ENCODE measurements at places on chromosomes 2 and 18.

GRCh38 chr2:69779258-69780001 is 37.5 kb downstream of the ANXA4 start:
- DNase-seq, result no peak

DNA sequence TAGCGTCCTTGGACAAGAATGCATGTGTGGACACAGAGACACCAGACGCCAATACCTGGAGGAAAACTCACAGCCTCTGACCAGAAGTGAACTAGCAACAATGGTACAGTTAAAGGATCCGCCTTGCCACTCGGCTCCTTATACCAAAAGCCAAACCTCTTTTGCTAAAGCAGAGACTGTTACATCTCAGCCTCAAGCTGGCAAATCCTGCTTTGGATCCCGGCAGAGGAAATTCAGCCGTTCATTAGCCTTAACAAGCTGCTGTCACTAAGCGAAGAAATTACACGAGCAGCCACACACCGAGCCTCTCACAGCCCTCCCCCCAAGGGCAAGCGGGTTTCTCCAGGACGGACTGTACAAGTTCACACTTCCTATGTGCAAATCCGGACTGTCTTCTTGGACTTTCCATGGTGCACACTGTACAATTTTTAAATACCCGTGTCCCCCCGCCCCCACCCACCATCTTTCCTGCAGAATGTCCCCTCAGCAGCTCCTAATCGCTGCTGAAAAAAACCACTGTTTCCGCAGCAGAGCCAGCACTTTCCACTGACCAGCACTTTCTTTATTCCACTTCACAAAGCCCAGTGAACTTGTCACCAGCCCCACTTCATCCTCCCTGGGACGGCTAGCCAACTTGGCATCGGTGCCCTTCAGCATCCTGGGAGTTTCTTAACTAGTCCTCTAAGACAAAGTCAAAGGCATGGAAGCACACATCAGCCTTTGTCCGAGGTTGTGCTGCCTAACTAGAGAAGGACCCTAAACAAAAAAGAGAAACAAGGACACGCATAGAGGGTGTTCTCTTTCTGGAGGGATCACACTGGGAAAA is 1.5 kb downstream of the KLF7 start:
- no peak for DNase-seq

DNA sequence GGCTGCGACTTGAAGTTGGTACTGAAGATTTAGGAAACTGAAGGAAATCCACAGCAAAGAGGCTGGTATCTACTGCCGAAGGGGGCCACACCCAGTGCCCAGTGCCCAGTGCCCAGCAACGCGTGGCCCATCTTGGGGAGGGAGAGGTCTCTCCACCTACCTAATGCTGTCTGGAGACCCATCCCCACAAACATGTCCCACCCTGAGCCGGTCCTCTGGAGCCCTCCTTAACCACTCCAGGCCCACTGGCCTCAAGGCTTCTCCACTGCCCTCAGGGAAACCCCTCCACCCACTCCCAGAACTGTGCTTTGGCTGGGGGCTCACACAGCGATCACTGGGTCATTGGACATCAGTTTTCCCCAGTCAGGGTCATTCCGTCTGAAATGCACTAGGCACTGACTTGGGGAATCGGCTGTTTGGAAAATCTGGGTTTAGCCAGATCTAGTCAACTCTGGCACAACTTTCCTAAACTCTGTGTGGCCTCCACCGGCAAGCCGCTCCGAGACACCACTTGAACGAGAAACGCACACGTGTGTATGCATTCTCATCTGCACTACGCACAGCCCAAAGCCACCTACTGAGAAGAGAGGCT is 20.1 kb downstream of the GPR55 start:
- no peak for DNase-seq

DNA sequence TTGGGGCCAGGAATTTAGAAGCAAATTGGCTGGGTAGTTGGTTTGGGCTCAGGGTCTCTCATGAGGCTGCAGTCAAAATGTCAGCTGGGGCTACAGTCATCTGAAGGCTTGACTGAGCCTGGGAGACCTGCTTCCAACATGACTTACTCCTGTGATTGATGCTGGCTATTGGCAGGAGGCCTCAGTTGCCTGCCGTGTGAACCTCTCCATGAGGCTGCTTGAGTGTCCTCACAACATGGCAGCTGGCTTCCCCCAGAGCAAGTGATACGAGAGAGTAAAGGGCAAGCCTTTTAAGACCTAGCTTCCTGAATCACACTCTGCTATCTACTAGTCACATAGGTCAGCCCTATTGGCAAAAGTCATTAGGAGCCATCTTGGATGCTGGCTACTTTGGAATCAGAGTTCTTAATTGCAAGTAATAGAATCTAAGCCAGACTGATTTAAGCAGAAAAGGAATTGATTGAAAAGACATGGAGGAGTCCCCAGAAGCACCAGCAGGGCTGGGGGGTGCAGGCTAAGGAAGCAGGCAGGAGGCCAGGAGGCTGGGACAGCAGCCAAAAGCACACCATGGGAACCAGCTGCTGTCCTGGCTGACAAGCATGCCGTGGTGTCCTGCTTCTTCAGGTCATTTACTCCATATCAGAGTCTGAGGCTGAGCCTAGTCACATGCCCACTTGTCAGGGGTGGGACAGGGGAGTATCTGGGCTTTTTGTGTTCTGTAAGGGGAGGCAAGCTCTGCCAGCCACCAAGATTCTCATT is 7.8 kb upstream of the GIGYF2 start:
- DNase-seq, result no peak

DNA sequence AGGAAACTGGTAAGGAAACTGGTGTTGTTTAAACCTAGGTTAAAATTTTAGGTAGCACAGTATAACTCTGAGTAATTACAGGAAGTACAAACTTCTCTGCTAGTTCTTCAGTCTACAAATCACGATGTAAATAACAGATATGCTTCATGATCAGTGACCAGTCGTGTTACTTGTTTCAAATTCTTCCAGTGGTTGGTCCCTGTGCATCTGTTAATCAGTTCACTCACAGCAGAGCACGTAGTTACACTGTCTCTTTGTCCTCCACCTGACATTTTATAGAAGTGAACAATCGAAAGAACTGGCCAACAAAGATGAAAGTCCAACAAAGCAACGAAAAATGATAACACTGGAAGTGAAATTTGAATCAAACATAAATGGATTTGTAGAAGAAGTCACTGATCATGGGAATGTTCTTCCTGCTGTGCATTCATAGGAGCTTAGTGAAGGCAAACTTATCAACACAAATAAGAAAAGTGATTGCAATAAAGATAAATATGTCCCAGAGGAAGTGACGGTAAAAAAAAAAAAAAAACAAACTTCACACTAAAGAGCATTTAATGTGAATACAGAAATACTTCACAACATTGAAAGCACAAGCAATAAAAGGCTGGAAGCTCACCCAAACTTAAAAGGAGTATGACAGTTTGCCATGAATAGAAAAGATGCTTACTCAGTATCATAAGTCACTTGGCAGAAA is 7.0 kb downstream of the EIF2AK2 start:
- no peak for DNase-seq

DNA sequence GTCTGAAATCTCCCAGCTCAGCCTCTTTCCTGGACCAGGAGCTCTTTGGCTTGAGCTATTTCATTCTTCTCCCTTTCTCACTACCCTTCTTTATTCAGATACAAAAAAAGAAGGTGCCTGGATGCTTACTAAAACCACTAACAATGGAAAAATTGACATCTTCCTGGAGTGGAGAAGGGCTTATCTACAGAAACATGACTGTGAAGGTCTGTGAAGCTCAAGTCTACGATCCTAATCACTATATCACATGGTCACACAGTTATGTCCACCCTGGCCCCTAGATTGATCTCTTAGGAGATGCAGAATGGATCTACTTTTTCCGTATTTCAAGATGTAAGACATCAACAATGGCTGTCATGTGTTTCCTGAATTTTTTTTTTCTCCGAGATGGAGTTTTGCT is 5.7 kb upstream of the KRCC1 start:
- DNase-seq, result no peak

- DNase-seq, result peak; percentile 64
These were observed 121.1 kb downstream of the ACOXL start for GRCh38 chr2:110853516-110853915.

DNA sequence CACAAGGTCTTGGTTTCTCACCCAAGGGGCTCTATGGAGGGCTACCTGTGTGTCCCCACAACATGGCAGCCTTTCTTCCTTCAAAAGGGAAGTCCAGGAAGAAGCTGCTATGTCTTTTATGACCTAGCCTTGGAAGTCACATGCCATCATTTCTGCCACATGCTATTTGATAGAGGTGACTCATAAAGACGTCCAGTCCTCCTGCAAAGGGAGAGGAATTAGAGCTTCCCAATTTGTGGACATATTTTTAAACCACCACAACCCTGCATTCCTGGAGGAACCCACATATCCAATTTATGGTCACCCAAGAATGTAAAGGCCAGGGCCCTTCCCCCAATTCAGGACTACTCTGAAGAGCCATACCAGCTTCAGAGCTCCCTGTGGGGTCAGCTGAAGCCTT is 246.2 kb downstream of the CYP26B1 start:
- no peak for DNase-seq

GRCh38 chr2:48450936-48451602 is 78.9 kb upstream of the STON1 start:
- no peak for DNase-seq

GRCh38 chr2:234378440-234378839 is 118.4 kb downstream of the ARL4C start:
- no peak for DNase-seq

GRCh38 chr2:99470957-99471356 is 18.9 kb downstream of the REV1 start:
- no peak for DNase-seq

GRCh38 chr2:127953128-127953718 is 67.5 kb upstream of the AMMECR1L start:
- DNase-seq, result no peak

DNA sequence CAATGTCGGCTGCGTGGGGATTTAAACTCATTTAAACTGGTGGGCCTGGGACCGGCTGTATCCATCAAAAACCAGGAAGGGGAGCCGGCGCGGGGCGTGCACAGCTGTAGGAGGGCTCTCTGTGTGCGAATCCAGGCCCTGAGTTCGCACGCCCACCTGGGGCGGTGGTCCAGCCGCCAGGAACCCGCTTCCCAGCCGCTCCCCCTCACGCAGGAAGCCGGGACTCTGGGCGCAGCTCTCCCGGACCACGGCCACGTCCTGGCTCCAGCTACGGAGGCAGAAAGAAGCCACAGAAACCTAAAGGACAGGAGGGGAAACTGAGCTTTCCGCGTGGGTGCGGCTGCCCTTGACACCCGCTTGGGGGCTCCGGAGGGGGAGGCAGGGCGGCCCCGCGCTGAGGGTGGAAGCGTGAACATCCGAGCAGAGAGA is 80.6 kb downstream of the GFPT1 start:
- no peak for DNase-seq

DNA sequence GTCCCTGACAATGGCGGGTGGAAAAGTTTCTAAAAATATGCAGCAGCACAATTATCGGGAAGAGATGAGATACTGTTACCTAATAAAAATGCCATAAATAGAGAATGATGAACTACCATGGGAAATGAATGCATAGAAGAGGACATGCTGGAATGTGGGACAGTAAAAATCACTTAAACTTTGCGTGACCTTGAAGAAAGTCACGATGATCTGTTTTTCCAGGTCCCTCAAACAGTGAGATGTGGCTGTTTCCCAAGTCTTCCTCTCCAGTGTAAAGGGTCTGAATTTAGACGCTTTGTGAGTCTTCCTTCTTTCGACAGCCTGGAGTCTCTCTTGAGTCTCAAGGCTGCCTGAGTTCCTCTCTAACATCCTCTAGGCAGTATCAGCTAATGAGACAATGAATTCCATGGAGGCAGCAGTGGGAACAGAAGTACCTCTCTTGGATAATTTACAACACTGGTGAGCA is 1.4 kb downstream of the CLUL1 start:
- DNase-seq, result no peak

GRCh38 chr2:71455011-71455740 is 1.8 kb downstream of the DYSF start:
- no peak for DNase-seq

GRCh38 chr2:226447338-226448300 is 352.0 kb downstream of the IRS1 start:
- no peak for DNase-seq

DNA sequence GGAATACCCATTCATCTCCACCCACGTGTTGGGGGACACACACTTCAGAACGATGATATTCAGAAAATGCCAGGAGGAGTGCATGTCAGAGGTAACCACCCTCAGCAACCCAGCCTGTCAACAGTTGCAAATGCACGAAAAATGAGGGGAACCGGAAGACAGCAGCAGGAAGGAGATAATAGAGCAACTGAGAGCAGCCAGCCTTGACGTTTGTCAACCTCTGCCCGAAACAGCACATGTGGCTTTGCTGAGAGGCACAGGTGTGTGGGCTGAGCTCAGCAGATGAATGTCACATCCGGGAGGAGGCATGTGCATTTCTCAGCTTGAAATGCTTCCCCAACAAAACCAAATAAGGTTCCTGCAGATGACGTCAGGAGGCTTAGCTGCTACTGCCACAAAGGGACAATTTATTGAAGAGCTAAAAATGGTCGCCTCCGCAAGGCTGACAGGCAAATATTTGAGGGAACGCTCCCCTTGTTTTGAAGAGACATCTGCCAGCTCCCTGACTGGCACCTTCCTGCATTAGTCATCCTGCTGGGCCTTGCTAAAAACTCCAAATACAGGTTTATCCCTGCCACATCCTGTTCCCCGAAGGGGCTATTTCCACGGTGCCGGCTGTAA is 419.0 kb downstream of the NBAS start:
- DNase-seq, result peak; percentile 78

DNA sequence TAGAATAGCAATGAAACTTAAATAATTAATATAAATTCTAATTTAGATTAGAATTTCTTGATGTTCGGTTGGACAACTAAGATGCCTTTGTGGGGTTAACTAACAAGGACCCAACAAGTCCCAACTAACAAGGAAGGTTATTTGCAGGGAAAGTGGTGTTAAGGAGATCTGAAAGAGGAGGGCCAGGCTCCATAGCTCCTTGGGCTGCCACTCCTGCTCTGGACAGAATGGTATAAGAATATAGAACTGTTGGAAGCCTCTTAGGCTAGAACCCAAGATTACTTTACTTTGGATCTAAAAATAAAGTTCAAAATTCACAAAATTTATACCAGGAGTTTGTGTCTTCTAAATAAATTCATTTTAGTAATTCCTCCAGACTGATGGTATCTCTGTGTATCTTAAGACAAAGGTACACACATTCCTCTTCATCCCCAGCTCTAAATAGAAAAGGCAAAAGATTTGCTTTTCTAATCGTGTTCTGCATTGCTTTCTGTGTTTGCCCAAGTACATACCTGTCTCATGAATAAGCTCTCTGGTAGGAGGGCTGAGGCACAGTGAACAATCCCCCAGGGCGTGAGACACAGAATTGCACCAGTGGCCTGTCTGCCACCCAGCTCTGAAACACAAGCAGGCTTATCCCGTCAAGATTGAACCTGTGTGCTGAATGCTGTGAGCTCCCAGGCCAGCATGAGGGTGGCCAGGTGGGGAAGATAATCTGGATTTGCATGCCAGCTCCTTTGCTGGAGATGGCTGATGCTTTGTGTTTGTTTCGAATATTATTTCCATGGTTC is 176.0 kb downstream of the ACKR3 start:
- no peak for DNase-seq

- DNase-seq, result no peak
These were observed 177.6 kb downstream of the MTX2 start for GRCh38 chr2:176446718-176447414.

DNA sequence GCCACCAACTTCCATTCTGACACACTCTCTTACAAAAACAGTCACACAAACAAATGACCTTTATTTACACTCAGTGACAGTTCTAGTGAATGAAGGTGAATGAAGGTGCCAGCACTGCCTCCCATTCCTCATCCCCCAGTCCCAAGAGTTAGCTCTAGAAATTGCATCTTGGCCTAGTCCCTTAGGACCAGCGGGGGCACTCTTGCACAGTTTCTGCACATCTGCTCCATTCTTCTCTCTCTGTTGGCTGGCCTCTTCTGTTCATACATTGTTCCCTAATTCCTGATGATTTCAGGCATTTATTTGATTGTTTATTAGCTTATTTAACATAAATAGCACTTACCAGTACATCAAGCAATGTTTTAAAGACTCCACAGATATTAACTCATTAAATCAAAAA is 30.9 kb downstream of the GAREM1 start:
- DNase-seq, result no peak

All from activated naive CD4-positive, alpha-beta T cell treated with anti-CD3 and anti-CD28 coated beads, Interleukin-2, amount 50 U/mL, for 16 hours (primary cell).